ENCODE measurements at places on chromosomes 2 and 18.

GRCh38 chr2:234145057-234145456 lies 94.6 kb downstream of the SPP2 start:
- DNase-seq = no peak

DNA sequence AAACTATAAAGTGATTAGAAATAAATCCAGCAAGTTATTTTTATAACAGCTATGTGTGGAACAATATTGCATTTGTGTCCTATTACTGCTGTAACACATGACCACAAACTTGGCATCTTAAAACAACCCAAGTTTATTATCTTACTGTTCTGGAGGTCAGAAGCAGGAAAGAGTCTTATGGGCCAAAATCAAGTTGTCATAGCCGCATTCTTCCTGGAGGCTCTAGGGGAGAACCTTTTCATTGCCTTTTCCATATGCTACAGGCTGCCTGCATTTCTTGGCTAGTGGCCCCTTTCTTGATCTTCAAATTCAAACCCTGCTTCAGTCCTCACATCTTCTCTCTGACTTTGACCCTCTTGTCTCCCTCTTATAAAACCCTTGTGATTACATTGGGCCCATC lies 27.0 kb upstream of the HNRNPLL start:
- DNase-seq = no peak

DNA sequence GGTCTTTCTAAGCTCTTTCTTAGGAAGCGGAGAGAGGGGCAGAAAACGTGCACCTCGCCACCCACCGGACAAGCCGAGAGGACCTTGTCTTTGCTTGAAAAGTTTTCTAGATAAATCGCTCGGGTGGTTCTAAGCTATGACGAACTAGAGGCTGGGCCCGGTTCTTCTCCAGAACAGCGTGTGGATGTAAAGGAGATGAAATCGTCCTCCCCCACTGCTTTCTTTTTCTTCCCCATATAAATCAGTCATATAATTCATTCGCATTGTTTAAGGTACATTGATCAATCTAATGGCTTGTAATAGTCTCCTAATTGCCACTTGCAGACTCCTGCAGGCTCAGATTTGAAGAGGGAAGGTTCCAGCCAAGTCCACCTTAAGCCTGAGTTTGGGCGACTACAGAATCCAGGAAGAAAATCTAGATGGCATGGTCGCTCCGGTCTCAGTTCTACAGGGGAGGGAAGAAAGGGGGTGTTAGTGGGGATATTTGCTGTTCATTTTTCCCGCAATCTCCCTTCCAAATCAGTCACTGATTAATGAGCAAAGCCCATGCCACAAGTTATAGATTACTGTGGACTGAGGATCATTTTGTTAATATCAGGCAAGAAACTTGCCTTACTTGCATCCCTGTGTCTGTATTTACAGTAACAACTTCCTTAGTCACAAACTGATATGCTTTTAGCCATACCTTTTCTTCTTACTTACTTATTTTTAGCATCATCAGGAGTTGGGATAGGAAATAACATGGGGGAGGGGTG lies 5.6 kb upstream of the SP9 start:
- no peak for DNase-seq

DNA sequence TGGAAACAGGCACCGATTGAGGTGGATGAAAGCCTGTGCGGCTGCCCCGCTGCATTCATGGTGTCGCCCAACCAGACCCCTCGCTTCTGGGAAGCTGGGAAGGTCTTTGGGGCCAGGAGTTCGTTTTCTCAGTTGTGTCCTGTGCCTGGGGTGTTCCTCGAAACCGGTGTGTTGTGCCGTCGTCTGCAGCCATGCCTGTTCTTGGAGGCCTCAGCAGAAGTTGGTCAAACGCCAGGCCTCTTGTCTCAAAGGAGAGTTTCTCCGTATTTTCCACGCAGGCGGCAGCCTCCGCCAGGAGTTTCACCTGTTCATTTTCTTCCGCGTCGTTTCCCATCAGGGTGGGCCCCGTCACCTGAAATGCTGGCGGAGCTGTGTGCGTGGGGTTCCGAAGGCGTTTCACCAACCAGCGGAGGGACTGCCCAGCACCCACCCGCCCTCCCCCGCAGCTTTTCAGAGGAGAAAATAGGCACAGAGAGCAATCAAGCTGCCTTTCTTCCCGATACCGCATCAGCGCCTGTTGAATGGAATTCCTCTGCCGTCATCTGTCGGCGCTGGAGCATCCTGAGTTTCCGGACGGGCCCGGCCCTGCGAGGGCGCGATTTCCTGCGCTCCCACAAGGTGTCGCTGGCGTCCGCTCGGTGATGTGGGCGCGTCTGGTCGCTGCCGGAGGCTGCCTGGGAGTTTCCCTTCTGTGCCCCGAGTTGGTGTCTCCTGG lies 17.0 kb upstream of the NFATC1 start:
- DNase-seq = peak; percentile 84

DNA sequence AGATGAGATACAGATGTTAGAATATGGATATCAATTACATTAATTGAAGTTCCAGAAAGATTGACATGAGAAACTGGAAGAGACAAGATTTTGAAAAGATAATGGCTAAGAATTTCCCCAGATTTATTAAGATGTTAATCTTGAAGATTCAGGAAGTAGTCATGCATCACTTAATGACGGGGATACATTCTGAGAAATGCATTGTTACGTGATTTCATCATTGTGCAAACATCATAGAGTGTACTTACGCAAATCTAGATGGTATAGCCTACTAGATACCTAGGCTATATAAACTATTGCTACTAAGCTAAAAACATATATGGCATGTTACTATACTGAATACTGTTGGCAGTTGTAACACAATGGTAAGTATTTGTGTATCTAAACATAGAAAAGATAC lies 6.8 kb upstream of the CHMP3 start:
- DNase-seq = no peak

DNA sequence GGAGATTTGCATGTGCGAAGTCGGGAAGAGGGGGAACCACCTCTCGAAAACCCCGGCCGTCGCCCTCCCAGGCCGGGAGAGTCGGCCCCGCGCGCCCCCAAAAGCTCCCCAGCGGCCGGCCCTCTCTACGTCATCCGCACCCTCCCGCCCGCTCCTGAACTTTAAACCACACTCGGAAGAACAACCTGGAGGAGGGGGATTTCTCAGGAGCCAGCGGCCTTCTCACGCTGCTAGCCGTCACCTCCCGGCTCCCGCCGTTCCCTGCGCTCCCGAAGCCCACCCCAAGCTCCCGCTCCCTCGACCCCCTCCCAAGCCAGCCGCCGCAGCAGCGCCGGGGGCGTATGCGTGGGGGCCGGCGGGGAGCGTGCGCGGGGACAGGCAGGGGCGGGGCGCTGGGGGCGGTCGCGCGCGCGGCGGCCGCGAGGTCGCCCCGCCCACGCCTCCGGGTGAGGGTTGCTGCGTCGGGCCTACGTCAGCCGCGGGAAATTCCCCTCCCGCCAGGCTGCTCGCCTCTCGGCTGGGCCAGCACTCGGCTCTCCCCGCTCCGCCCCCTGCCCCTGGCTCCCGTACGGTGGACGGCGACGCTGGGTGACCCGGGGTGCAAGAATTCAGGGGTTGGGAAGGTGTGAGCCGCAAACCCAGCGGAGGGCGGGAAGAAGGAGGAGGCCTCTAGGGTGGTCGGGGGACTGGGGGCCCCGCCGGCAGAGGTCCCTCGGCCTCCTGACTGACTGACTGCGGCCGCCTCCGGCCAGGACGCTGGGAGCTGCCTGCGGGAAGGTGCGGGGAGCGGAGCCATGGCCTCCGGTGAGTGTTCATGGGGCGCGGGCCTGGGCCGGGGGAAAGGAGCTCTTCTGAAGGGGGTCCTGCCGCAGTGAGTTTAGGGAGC lies at the start of gene REL:
TSS of gene REL (plus strand) at position 528 of the 886 bp plus-strand sequence. CDS start at position 795, 267 bp downstream.
- DNase-seq = peak; percentile 92

DNA sequence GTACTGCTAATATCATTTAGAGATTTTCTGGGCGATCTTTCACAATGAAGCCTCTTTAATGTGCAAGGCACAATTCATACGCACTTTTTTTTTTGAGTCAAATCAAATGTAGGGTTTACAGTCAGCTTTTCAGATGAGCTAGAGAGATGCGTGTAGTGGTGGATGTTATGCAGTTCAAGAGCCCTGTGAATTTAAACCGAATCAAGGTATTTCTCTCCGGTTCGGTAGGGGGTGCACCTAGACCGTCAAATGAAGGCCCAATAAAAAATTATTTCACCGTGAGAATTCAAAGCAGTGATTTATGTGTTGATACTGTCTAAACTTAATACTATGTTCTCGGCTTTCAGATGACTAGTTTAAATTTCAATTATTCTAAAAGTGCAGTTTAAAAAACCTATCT lies 1.1 kb downstream of the PTH2R start:
- no peak for DNase-seq

- DNase-seq = no peak
These were observed 49.0 kb downstream of the ACTR2 start for GRCh38 chr2:65276609-65277008.

GRCh38 chr2:219116776-219117646 lies 43.6 kb downstream of the NHEJ1 start:
- no peak for DNase-seq

DNA sequence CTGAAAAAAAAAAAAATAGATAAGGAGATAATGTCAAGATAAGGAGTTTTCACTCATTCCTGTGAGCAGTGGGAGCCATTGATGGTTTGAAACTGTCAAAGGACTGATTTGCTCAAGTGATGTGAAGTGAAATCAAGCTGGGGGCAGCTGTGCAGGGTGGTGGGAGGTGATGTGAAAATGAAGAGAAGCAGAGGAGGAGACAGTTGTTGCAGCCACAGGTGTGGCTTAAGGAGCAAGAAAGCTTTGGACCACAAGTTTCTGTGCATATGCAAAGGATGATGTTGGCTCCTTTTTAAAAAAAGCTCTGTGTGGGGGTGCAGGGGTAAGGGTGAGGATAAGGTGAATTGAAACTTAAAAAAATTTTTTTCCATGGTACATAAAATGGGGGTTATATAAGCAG lies 8.3 kb downstream of the EFR3B start:
- DNase-seq = no peak

DNA sequence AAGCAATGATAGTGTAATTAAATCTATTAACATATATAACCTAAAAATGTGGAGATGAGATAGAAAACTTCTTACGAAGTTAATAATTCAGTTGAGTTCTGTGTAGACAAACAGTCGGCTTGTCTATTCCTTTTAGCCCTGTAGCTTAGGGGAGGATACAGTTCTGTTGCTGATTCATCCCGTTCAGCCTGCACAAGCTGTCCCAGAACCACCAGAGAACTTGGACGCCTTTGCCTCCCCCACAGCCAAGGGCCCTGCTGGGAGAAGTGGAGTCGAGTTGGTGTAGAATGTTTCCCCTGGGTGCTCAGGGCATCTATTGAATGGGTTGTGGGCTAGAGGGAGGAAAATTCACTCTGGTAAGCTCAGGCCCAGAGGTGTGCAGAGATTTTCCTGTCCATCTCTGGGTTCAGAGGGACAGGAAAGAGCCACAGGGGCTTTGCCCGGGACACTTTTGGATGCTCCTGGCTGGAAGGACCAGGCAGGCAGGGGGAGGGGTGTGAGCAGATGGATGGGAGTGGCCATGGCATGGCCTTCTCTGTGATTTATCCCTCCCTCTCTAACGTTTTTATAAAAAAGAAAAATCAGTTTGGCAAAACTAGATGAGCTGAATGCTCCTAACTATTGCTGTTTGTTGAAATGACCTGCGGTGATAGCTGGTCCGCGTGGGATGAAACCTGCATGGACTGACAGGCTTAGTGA lies 42.8 kb upstream of the GALR1 start:
- DNase-seq = no peak

DNA sequence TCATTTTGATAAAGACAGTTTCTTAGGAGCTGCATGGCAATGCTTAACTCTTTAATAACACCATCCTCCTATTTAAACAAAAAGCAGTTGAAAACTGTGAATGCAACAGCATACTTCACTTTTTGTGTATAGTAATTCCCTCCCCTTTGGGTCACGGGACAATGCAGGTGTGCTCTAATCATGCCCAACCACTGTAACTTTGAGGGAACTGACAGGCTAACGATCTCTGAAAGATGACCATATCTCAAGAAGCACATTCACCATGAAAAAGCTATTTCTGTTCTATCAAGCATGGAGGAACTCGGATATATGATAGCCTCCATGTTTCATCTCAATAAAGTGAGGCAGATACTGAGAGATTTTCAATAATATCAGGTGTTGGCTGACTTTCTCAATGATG lies 81.1 kb upstream of the CD226 start:
- no peak for DNase-seq

GRCh38 chr2:30717081-30717650 lies 90.1 kb downstream of the CAPN13 start:
- DNase-seq = no peak

- no peak for DNase-seq
These were observed 425.2 kb upstream of the MEX3C start for GRCh38 chr18:51622702-51623101.

- DNase-seq = no peak
These were observed 292.1 kb downstream of the RDH14 start for GRCh38 chr2:18268400-18268799.

- DNase-seq = no peak
These were observed 866.0 kb upstream of the ACVR2A start for GRCh38 chr2:146978577-146979555.

DNA sequence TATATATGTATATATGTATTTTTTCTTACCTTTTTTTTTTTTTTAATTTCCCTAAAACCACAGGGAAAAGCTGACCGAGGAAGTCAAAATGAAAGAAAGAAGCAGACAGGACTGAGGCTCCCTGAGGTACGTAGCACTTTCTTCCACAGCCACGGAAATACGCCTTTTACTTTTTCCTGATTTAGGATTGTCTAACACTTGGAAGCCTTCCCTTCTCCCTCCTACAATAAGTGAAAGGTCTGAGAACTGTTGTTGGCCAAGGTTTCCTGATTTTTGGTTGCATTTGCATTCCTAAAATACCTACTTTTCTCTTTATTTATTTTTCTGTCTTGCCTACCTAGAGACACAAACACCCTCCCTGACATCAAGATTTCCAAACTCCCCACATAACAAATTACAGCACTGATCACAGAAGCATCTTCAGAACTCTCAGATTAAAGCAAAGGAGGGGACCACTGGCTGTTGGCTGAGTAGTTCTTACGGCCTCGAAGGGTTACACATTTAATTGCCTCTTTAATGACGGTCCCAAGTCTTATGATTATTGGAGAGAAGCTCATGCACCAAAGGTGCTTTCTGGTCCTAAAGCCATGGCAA lies 778.5 kb upstream of the FANCL start:
- no peak for DNase-seq

DNA sequence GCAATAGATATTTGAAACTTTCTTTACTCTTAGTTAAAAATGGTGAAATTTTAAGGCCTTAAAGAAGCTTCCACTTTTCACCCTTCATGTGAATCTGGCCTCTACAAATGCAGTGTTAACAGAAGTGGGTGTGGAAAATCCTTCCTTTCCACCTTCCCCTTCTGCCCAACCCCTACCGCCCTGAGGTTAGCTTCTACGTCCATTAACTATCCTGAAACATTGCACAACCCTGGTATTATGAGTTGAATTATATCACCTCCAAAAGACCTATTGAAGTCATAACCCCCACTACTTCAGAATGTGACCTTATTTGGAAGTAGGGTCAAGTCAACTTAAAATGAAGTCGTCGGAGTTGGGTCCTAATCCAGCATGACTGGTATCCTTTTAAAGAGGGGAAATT lies 80.8 kb upstream of the ACSL3 start:
- no peak for DNase-seq
